A549 treated with RU486 at 1 μM for 4 hours (cell line): ENCODE measurements at places on chromosomes 4 and X. TPM values are rescaled to one million over a fixed set of nuclear protein-coding genes. Genes with fewer than 3 reads are reported as not detected.

The PLS3 gene
- total RNA-seq: 176 to 241 TPM (median 200 TPM) in 5 replicates

The DGKQ gene
- 4.0 to 7.9 TPM (median 6.9 TPM) in 5 replicates for total RNA-seq

The CCNB3 gene
- 0.50 to 0.87 TPM (median 0.69 TPM) in 5 replicates for total RNA-seq

The SMPX gene
- total RNA-seq: 0.12 TPM in 1 of 5 replicates, not detected in the others

The FGG gene
- total RNA-seq: 4.5 to 9.3 TPM (median 4.8 TPM) in 5 replicates

The PAGE2B gene
- total RNA-seq: not detected in 5 replicates

The HSFX3 gene
- not detected in 5 replicates for total RNA-seq

The GATA1 gene
- total RNA-seq: not detected in 5 replicates

The P2RY4 gene
- 0.06 TPM in 1 of 5 replicates, not detected in the others for total RNA-seq

The SMS gene
- total RNA-seq: 199 to 237 TPM (median 204 TPM) in 5 replicates

The DKK2 gene
- not detected in 5 replicates for total RNA-seq

The HTR2C gene
- total RNA-seq: not detected in 5 replicates

The HEPH gene
- not detected in 5 replicates for total RNA-seq

The DCX gene
- not detected in 5 replicates for total RNA-seq

The PGRMC2 gene
- total RNA-seq: 47.9 to 121 TPM (median 88.2 TPM) in 5 replicates
